Neuronal stem cell (in vitro differentiated cells): ENCODE measurements at places on chromosomes 1 and 21.

- no peak for DNase-seq
These were observed 1.3 kb upstream of the SYT6 start for GRCh38 chr1:114154963-114155322.

DNA sequence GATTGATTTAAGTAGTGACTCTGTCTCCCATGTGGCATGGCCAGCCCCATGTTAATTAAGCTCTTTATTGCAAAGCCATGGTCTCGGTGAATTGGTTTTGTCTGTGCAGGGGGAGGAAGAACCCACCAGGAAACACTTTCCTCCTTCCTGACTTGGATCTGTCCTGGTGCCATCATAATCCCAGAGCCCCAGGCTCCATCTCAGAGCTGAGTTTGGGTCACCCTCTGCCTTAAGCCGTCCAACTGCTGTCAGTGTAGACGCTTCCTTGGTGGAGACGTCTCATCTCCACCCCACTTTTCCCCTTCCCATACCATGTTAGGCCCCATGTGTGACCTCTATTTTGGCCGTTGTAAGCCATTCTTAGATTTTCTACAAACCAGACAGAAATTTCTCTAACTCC, 36.0 kb upstream of the COL6A2 start:
- no peak for DNase-seq

DNA sequence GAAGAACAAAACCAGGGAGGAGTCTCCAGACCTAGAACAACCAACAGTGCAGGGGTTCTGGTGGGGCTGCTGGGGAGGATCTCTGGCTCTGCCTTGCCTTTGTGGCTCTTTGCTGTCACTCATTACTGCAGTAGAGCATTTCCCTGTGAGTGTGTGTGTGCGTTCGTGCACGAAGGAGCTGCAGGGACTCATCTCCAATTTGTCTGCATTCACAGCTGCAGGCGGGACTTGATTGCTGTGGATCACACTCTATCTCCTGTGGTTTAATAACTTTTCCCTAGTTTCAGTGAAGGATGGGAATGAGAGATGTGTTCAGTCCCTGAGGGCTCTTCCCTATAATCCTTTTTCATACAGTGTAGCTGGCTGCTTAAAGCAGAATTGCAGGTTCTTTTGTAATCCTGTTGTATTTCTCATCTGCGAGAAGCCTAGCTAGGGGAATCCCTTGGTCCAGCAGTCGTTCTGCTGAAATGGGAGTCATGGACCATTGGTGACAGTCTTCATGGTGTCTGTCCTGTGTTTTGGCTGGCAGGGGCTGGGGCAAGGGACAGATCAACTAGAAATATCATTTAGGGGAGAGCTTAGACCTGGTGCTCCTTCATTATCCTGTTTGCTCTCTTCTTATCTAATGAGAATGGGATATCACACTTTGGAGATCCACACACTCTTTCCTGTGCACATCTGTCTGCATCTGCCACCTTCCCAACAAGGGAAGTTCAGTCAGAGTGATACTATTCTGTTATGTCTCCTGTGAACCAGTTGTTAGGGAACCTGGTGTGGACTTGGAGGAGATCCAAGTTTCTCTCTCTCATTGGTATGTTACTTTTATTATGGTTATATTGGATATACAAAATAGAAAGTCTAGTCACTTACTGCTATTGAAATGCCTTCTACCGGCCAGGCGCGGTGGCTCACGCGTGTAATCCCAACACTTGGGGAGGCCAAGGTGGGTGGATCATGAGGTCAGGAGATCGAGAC, 3.0 kb downstream of the PCP4L1 start:
- DNase-seq = no peak

- DNase-seq = no peak
These were observed 41.7 kb downstream of the FMO4 start for GRCh38 chr1:171355727-171356126.

DNA sequence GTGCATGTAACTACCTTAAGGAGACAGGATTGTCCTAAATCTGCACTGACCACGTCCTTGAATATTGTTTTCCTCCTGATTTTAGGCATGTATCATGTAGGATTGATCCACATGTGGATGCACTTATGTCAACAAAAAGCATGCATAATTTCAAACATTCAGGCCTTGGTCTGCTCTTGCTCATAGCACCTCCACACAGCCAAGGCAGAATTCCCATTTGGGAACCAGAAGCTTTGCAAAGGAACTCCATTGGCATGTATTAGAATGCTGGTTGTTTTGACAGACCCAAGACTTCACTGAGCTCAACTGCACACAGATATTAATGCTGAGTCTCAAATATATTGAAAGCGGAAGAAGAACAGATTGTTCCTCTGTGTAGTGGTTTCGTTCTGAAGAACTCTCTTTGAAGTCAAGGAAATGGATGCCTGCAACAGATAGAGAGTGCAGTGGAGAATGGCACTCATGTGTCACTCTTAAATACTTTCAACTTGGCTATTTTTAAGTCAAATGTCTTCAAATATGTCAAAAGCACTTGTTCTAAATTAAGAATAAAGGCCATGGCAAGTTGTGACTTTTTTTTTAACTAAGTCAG, 387.6 kb downstream of the LTN1 start:
- no peak for DNase-seq

- no peak for DNase-seq
These were observed 189.2 kb downstream of the DYRK1A start for GRCh38 chr21:37555672-37556261.

DNA sequence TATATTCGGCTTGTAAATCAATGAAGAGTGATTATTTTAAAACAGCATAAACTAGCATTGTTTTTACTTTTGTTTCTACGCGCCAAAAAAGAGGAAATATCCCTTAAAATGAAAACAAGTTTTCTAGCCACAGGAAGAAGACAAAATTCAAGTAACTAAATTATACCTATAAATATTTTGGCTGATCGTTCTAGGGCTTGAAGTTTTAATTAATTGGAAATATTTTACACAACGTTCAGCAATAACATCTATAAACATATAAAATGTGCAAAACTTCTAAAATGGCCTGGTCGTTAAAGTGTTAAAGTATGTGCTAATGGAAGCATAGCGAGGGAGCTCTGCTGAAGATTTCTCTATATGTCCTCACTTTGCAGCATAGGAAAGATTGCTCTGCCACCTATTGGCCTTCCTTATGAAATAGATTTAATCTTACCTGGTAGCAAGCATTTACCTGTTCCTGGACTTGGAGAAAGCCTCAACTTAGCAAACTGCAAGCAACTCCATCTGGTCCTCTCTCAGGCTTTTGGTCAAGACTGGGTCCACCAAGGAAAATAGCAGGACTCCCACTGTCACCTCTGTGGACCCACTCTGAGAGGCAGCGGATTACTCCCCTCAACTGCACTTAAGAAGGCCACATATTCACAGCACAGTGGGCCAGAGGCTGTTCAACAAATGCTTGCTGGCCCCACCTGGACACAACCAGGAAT, 351.3 kb upstream of the RUNX1 start:
- peak; percentile 12 for DNase-seq

- no peak for DNase-seq
These were observed 135.8 kb upstream of the B3GALT2 start for GRCh38 chr1:193322211-193322610.

DNA sequence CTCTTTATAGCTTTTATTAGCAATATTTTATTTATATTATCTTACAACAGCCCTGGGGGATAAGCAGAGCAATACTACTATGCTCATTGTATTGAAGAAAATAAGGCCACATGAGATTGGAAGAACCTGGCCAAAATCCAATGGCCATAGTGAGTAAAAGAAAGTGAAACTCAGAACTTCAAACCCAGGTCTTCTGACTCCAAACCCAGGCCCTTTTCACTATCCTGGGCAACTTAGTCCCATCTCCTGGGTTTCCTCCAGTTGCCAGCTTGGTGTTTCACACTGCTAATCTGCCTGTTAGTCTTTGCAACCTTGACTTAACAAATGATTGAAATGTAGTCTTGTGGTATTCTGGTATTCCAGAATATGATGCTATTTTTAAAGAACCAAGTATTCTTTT, 22.4 kb upstream of the EXO1 start:
- DNase-seq = no peak

GRCh38 chr21:32320059-32320458, 21.4 kb downstream of the MRAP start:
- no peak for DNase-seq

GRCh38 chr1:208159555-208160258, 84.5 kb downstream of the PLXNA2 start:
- DNase-seq = no peak

DNA sequence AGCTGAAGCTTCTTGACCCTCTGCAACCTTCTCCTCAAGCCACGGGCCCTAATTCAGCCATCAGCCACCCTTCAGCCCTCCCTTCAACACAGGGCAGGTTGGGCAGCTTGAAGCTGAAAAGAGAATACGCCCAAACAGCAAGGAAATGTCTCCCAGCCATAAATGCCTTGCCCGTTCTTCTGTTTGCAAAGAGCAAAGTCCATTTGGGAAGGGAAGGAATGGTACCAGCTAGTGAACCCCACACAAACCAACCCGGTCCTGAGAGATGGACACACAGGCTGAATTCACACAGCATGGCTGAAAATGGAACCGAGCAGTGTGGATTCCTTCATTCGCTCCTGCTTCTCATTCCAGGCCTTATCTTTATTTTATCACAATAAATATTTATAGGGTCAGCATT, 11.5 kb downstream of the PLEKHA6 start:
- DNase-seq = no peak

- DNase-seq = no peak
These were observed 24.4 kb downstream of the SCAF4 start for GRCh38 chr21:31707499-31707898.

DNA sequence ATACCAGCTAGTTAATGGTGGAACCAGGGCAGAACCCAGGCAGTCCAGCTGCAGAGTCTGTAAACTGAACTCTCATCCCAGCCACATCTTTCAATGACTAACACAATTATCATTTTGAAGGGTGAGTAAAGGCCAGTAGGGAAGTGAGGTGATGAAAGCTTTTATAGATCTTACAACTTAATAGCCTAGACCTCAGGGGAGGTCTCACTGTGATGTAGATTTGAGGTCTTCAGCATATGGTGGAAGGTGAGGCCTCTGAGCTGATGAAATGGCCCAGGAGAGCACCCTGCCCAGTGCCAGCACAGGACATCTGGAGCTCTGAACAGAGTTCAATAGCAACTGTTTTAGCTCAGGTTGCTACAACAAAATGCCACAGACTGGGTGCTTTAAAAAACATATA, 44.8 kb upstream of the POU2F1 start:
- no peak for DNase-seq

DNA sequence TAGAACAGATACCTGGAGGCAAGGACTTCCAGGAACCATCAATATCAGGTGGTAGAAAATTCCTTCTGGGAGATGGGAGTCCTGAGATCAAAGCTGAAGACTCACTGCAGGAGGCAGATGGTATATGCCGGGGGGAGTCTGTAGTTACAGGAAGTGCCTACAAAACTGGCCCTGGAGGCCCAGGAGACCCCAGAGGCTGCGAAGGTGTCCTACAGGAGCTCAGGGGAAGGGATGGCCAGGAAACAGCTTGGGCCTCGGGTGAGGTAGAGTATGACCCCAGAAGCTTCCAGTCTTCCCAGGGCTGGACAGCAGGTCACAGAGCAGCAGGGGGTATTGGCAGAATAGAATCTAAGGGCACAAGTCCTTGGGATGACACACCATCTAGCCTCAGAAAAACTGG, 16.4 kb downstream of the IGFN1 start:
- DNase-seq = no peak

DNA sequence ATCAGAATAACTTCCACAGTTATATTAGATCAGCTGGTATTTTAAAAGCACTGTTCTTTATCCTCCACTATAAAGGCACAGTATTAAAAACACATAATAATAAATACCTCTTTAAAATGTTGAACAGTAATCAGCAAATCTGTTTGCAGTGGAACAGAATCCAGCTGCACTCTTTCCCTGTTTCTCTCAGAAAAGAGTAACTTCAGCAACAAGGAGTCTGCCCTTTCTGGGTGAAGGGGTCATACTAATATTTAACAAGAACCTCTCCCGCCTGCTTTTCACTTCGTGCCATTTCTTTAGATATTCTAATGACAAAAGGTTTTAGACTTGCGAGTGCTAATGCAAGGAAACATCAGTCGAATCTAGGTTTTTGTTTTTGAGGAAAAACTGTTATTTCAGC, 194.2 kb upstream of the FMN2 start:
- no peak for DNase-seq

- no peak for DNase-seq
These were observed 168.4 kb downstream of the RERE start for GRCh38 chr1:8649027-8649426.

- no peak for DNase-seq
These were observed 35.4 kb downstream of the WNT2B start for GRCh38 chr1:112544011-112544688.

- no peak for DNase-seq
These were observed 6.0 kb downstream of the ADIPOR1 start for GRCh38 chr1:202952099-202952498.
